ENCODE measurements at places on chromosomes 5 and 9.
A peak's percentile ranks its signal among the peaks of the same experiment; 100 is the strongest.

GRCh38 chr5:156907667-156908066, 55.4 kb downstream of the TIMD4 start:
- DNase-seq, result no peak

GRCh38 chr9:19510907-19511306, 102.1 kb downstream of the ACER2 start:
- no peak for DNase-seq

DNA sequence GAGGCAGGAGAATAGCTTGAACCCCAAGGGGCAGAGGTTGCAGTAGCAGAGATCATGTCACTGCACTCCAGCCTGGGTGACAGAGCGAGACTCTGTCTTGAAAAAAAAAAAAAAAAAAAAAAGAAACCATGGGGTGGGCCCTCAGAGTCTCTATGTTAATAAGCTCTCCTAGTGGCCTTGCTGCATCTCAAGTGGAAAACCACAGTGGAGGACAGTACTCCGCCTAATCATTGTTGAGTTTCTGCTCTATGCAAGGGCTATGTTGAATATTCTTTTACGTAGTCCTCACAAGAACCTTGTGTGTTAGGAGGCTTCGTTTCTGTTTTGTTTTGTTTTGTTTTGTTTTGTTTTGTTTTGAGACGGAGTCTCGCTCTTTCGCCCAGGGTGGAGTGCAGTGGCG, 48.9 kb downstream of the TJP2 start:
- no peak for DNase-seq

GRCh38 chr9:129414377-129414992, 206.4 kb downstream of the C9orf50 start:
- DNase-seq, result no peak

- peak; percentile 55 for DNase-seq
These were observed 326.5 kb downstream of the ZSWIM6 start for GRCh38 chr5:61658592-61659008.

DNA sequence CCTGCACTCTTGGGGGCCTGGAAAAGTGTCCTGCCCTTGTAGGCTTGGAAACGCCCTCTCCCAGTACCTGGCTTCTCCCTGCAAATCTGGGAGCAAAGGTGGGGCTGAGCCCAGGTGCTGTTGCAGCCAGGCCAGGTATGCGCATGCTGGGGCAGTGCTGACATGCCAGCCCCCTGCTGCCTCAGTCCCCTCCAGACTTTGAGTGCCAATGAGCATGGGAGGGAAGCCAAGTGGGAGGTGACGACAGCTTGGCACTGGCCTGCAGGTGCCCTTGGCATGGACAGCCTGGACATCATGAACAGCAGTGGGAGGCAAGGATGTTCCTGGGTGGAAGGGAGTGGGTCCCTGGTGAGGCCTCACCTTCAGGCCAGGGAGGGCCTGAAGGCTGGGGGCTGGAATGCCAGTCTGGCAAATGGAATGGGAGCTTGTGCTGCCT, 1494.4 kb upstream of the NUDT12 start:
- DNase-seq, result no peak

DNA sequence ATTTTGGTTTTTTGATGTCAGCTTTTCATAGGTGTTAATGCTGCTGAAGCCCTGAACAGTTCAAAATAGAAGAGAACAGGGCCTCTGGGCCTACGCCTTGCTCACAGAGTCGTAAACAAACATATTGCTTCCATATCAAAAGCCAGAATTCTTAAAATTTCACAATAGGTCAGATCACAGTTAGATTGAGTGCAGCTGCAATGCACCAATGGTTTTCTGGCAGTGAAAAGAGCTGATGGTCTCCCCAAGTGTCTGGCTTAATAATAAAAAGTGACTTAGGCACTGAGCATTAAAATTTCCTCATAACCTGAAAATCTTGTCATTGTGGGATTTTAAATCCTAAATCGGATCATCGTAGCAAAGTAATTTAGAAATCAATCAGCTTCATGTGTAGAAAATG, 493.0 kb downstream of the CAAP1 start:
- DNase-seq, result no peak

GRCh38 chr5:53151713-53152458, 42.3 kb upstream of the MOCS2 start:
- no peak for DNase-seq

GRCh38 chr5:151923866-151924476, 680 bp downstream of the GLRA1 start:
- no peak for DNase-seq

DNA sequence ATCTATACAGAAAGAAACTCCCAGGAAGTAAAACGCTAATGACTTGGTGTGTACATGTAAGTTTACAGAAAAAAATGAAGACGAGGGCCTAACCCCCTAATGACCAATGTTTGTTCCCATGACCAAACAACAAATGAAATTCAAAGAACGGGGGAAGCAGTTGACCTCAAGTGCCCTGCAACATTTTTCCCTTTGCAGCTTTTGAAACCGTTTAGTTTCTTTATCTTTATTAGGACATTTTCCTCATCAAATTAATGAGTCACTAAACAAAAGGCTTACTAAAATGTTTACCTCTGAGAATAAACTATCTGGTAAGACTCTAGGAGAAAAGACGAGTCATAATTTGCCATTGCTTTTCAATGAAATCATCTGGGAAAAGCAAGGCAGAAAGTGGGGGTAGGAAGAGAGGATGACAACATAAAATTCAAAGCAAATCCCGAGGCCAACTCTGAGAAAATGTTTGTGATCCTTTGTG, 57.4 kb downstream of the LHFPL2 start:
- no peak for DNase-seq

- DNase-seq, result no peak
These were observed 15.0 kb downstream of the ANKRD33B start for GRCh38 chr5:10578869-10579268.

Data from NCI-H1105 (cell line).